ENCODE measurements at places on chromosomes 7 and 10. TPM values are rescaled to one million over a fixed set of nuclear protein-coding genes. Genes with fewer than 3 reads are reported as not detected.

ZNF365 gene
- total RNA-seq = 13.8 TPM

AGMO gene
- not detected for total RNA-seq

GRCh38 chr10:48670978-48671913 lies 13.4 kb upstream of the WDFY4 start:
- no peak for DNase-seq

NUTM2B gene
- 2.4 TPM for total RNA-seq

- peak; percentile 33 for DNase-seq
These were observed 112.6 kb downstream of the ZPBP start for GRCh38 chr7:49980465-49980864.

GRCh38 chr10:72329290-72330068 lies 25.2 kb downstream of the DNAJB12 start:
- no peak for DNase-seq

DNA sequence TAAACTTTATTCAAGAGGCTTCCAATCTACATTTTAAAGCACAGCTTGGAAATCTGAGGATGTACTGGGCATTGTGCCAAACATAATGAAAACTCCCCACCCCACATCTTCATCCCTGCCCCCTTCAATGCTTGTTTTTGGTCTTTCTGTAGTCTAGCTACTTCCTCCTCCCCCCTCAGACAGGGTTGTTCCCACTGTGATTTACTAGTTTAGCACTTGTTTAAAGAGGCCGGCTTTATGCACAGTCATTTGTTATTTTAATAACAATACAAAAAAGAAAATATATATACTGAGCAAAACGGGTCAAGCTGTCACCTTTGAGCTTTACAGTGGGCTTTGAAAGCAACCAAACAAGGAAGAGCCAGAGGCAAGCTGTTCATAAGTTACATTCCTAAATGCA lies 132.6 kb downstream of the CHRM2 start:
- DNase-seq = no peak

HYAL4 gene
- total RNA-seq = not detected

- no peak for DNase-seq
These were observed 18.0 kb downstream of the VSIR start for GRCh38 chr10:71755179-71755879.

IL15RA gene
- total RNA-seq = 17.7 TPM

DNA sequence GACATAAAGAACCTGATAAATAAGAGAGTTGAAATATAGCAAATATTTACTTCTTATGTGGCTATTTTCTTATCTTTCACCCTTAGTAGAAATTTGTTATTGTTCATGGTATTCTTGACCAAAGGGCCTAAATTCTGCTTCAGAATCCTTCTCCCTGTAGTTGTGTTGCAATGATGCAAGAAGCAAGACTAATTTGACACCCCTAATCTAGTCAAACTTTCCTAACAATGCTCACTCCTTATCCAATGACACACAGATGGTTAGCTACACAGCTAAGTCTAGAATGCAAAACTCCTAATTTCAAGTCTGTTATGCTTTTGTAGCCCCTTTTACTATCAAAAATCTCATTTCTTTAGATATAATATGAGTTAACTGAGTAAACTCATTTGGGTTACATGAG lies 56.1 kb downstream of the TWIST1 start:
- no peak for DNase-seq

GRCh38 chr7:98995111-98995510 lies 116.8 kb downstream of the TRRAP start:
- DNase-seq = no peak

GARIN1A gene
- total RNA-seq = 1.9 TPM

GRCh38 chr7:129017264-129017663 lies 37.6 kb downstream of the TNPO3 start:
- no peak for DNase-seq

- DNase-seq = no peak
These were observed 70.7 kb downstream of the BEND7 start for GRCh38 chr10:13457958-13458686.

DNA sequence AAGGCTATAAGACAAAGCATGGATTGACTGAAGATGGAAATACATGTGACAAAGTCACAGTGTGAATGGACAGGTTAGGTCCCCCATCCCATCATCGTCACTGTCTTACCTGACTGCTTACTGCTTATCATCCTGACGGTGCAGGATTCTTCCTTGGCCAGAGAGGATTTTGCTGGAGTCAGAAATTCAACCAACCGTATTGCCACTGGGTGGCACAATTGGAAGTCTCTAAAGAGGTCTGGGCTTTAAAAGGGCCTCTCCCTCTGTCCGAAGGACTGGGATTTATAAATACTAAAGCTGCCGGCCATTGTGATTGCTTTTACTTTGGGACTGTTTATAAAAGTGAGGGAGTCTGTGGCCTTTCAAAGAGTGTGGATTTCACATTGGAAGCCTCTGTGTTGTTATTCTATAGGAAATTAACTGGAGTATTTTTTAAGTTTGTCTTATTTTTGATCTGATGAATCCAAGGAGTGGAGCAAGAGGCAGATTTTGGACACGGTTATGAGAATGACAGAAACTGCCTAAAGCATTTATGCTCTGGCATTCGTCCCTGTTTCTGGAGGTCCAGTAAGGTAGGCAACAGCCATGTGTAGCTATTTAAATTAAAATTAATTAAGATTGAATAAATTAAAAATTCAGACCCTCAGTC lies 113.3 kb upstream of the CREB5 start:
- DNase-seq = no peak

GRCh38 chr7:22477262-22477661 lies 22.7 kb downstream of the STEAP1B start:
- DNase-seq = no peak

DNA sequence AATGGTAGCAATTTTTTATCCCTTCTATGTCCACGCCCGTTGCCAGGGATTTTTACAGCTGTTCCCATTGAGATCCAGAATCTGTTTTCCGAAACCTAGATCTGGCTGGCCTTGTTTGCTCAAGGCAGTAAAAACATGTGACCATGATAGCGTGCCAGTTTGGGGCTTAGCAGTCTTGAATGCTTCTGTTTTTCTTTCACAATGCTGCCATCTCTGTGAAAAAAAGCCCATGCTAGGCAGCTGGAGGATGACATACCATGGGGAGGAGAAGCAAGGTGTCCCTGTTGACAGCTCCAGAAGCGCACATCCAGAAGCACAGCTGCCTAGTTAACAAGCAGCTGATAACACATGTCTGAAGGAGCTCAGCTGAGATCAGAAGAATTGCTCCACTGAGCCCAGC lies 2.2 kb upstream of the ZNF92 start:
- DNase-seq = no peak

Data from CD4-positive, CD25-positive, alpha-beta regulatory T cell (primary cell).